ENCODE measurements at places on chromosomes 1 and 21.
A peak's percentile ranks its signal among the peaks of the same experiment; 100 is the strongest.

GRCh38 chr21:34835526-34835925 is 166.7 kb downstream of the CLIC6 start:
- DNase-seq = no peak

DNA sequence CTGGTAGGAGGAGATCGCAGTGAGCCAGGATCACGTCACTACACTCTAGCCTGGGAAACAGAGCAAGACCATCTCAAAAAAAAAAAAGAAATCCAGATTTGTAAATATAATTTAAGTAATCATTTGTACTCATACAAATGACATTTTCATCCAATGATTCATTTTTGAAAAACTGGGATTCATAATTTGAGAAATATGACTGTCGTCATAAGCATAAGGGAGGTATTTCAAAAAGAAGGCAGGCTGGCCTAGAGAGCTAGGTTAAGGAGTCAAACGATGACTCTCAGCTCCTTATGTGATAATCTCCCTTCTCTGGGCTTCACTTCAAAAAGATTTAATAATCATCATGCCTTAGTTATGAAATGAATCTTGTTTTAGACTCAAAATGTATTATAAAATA is 2.3 kb downstream of the GART start:
- no peak for DNase-seq

DNA sequence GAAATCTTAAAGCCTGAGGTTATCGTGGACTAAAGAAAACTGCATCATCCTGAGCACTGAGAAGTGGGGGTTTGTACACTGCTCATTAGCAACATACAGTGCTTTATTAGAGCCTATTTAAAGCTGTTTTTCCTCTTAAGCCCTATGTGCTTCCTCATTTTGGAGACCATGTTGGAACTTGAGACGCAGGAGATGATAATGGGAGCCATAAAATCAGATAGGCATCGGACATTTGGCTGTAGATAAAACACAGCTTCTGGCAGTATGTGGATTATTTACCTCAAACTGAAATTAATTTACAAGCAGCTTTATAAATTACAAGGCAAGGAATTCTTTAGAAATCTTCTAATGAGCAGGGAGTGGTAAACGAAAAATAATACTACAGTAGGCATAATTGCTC is 147.7 kb upstream of the IVNS1ABP start:
- DNase-seq = no peak

DNA sequence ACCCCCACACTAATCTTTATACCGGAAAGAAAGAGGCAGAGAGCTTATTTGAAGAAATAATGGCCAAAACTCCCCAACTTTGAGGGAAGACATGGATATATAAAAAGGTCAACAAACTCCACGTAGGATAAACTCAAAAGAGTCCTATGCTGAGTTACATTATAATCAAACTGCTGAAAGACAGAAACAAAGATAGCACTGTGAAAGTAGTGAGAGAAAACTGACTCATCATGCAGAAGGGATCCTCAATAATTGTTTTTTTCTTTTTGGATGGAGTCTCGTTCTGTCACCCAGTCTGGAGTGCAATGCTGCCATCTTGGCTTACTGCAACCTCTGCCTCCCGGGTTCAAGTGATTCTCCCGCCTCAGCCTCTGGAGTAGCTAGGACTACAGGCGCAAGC is 48.5 kb upstream of the TTC39A start:
- no peak for DNase-seq

- DNase-seq = no peak
Observed at GRCh38 chr1:9717193-9718005, 65.9 kb downstream of the PIK3CD start.

GRCh38 chr1:111290630-111291029 is at the start of gene CHIA:
Gene CHIA, plus strand, starts transcription at chr1:111290851. Its CDS starts 19,617 bp downstream, at chr1:111310468.
- peak; percentile 91 for DNase-seq

- DNase-seq = no peak
Observed at GRCh38 chr1:165463978-165464377, 19.1 kb upstream of the RXRG start.

GRCh38 chr1:150749720-150750311 is 15.8 kb downstream of the CTSS start:
- DNase-seq = no peak

DNA sequence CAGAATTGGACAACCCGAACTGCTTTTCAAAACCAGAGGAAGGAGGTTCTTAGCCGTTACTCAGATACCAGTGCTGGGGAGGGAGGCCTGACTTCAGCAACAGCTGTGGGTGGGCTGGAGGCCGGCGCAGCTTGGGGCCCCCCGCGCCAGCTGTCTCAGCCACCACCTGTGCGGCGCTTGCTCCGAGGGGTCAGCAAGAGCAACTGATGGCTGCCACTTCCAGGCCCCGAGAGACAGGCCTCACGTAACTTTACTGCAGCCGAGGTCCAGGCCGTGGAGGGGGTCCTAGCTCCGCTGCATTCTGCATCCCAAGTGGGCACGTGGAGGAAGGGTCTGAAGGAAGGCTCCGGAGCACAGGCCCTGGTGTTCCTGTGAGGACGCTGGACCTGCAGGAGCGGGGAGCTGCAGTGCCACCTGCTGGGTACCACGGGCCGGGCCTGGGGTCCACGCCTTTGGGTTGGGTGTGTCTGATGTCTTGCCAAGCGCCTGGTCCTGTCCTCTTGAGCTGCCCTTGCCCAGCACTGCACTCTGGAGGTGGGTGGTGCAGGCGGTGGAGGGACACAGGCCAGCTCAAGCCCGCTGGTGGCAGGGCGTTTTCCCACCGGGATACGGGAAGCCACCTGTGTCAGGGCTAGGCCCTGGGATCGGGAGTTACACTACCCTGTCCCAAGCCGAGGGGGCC is 9.8 kb downstream of the THAP3 start:
- DNase-seq = peak; percentile 66
